NCI-H2171 treated with DMSO at 0.1 percent for 48 hours (cell line): ENCODE measurements at places on chromosomes 5 and 9.

DNA sequence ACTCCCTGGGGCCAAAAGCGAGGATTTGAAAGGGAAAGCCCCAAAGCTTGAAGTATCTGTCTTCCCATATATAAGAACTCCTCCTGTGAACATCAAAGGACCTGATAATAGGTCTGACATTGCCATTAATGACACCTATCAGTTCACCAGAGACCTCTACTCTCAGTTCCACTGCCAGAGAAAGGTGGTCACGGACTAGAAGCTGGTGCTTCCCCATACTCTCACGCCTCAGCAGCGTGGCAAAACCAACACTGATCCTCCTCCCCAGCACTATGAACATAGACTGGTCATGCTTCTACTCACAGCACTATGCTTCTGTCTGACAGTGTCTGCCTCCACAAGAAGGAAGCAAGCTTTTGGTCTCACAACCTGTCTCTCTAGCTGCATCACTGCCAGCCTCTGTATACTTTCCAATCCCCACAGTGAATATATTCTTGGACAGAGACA lies 37.9 kb downstream of the NRG2 start:
- DNase-seq: no peak

- DNase-seq: no peak
These were observed 38.4 kb upstream of the RNF130 start for GRCh38 chr5:180109920-180110319.

GRCh38 chr9:129868872-129869486 lies 33.7 kb downstream of the USP20 start:
- no peak for DNase-seq

GRCh38 chr9:134855900-134856377 lies 24.7 kb upstream of the FCN2 start:
- no peak for DNase-seq

DNA sequence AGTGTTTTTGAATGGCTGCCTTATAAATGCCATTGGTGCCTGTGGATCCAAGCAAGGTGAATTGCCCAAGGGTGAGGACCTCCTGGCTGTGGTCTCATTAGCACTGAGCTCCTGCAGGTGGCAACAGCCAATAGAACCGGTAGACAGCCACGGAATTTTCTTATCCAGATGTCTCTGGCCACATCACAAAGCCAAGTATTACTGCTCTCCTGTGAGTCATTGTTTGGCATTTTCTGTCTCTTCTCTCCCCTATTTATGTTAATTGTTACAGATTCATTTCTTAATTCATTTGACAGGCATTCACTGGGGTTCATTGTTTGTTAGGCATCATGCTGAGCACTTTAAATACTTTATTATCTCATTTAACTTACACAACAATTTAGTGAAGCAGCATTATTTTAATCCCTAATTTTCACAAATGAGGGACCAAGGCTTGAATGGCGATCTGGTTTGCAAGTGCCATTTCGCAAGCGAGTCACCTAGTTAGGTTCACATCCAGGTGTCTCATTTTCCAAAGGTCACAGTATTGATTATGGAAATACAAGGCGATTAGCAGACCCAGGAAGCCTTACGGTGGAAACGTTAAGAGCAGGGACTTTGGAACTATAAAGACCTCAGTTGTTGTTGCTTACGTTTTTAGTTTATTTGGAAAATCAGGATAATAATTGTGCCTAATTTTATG lies 58.2 kb upstream of the DPYSL3 start:
- no peak for DNase-seq
